Kidney (tissue), 22 donors: ENCODE measurements at places on chromosomes 3 and 15. TPM values are rescaled to one million over a fixed set of nuclear protein-coding genes. Genes with fewer than 3 reads are reported as not detected.

Gene SH3GL3
- total RNA-seq = 0.47 TPM

DNA sequence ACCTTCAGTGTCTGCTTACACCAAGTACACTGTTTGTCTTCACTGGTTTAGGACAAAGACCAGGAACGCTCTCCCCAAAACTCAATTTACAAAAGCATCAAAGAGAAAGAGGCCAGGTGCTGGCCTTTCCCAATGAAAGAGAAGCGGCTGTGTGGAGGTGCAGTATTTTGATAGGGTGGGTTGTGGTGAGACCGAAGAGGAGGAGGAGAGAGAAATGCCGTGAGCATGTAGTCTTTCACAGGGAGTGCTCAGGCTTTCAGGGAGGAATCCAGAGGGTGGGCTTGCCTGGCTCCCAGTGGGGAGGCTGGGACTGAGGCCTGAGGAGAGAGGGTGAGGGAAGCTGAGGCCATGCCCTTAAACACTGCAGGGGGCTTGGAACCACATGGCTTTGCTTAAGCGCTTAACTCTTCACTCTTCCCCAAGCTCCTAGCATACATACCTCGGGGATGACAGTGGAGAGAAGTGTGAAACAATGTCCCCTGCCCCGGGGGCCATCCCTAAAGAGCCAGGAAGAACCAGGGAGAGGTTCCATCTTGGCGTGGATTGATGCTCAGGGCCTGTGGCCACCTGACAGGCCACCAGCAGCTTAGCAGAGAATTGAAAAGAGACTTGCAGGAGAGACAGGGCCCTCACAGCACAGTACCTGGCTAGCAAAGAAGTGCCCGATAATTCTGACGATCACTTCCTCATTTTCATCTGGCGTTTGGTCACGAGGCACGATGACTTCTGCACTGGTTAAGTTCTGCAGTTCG is 60.5 kb downstream of the SENP2 start:
- DNase-seq = no peak

GRCh38 chr3:55984626-55985025 is 483.6 kb downstream of the ERC2 start:
- DNase-seq = no peak

GRCh38 chr15:101394056-101394630 is 95.4 kb downstream of the PCSK6 start:
- no peak for DNase-seq

DNA sequence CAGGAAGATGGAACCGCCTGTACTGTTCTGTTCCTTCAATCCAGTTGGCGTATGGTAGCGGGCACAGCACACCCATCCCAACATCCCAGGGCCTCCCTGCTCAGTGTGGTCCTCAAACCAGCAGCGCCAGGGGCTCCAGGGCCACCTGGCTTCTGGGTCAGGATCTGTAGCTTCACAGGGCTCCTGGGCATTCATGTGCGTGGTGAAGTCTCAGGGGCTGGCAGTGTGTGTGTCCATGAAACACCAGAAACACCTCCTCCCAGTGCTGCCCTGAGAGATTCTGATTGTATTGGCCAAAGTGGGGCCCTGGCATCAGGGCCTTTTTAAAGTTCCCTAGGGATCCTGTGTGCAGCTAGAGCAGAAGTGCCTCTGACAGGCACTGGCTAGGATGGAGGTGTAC is 42.1 kb downstream of the ABTB1 start:
- no peak for DNase-seq

DNA sequence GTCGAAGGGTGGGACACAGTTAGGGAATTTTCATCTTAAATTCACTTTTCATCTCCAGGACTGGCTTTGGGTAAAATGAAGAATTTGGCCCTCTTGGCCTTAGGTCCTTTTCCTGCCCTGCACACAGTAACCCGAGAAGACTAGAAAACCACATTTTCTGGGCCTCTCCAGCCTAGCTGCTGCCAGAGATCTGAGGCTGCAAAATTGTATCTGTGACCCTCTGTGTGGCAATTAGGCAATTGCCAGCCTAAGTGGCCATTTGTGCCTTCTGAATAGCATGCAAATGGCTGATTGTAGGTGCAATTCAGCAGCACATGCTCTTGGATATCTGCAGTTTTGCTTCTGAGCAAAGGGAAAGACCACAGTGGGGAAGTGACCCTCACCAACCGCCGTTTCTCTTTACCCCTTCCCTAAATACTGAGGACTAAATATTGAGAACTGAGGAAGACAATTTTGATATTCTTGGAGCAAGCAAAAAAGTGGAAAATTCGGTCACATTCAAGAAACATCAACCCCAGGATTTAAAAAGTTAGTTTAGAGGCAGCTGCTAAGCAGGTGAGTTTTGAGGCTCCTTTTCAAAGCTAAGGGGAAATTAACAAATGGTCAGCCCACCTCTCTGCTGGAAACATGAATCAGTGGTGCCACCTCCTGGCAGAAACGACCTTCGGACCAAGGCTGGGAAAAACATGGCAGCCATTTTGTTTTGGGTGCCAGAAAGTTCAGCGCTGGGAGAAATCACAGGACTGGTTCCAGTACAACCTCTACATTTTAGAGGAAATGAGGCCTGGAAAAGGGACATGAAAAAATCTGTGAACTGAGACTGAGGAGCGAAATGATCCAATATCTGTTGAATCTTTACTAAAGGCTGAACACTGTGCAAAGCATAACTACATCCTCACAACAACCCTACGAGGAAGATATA is 56.6 kb upstream of the PRTG start:
- DNase-seq = peak; percentile 88
